AG08396 (cell line): ENCODE measurements at places on chromosomes 6 and 20.

GRCh38 chr6:79810871-79811270 lies 136.5 kb downstream of the ELOVL4 start:
- no peak for DNase-seq

DNA sequence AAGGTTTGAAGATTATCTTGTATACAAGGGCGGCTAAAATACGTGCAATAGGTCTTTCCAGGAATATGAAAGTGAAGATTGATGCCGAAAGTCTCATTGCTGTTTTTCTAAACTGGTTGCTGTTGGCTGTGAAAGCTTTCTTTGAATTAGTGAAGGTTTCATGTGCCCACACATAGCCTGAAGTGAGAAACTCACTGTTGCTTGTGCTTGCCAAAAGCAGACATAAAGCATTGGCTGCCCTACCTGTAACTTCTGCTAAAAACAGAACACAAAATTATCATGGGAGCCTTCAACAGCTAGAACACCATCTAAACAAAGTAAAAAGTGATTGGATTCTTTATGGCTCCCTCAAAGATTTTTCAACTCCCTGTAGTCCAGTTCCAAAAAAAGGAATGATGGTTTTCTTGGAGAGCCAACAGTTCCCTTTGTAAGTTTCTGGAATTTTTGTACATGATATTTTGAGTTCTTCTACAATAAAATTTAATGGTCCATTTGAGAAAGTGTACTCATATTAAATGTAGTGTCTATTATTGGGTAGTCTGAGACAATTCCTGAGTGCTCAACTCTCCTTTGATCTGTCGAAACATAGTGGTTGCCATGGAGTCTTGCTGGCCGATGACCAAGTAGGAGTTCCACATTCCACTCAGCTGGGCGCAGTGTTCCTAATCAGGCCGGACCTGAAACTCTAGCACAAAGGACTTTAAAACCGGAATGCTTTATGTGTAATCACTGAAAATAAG lies 68.5 kb downstream of the PLEKHG1 start:
- DNase-seq, result peak; percentile 67

DNA sequence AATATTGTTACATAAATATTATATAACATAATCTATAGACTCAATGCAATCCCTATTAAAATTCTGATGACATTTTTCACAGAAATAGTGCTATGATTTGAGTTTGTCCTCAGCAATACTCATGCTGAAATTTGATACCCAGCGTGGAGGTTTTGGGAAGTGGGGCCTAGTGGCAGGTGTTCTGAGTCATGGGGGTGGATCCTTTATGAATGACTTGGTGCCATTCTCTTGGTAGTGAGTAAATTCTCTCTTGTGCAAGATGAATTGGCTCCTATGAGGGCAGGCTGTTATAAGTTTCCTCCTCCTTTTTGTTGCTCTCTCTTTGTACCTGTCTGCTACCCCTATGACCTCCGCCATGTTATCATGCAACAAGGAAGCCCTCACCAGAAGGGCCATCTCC lies 65.8 kb downstream of the SHPRH start:
- DNase-seq, result no peak

DNA sequence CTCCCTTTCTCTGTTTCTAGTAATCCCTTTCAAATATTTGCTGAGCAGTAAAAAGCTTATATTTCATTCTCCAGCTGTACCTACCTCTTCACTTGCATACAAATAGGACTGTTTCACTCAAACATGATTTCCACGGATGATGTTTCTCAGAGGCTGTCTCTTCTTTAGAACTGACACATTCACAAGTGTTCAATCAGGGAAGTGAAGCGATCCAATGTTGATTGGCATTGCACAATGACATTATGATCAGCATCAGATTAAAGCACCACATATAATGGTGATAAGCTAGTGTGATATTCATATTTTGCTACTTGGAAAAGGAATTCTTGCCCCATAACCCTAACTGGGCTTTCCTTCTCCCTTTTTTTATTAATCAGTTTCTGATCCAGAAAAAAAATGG lies 681.8 kb downstream of the TBC1D32 start:
- no peak for DNase-seq
